HL-60 (cell line): ENCODE measurements at places on chromosomes 3 and 15.

DNA sequence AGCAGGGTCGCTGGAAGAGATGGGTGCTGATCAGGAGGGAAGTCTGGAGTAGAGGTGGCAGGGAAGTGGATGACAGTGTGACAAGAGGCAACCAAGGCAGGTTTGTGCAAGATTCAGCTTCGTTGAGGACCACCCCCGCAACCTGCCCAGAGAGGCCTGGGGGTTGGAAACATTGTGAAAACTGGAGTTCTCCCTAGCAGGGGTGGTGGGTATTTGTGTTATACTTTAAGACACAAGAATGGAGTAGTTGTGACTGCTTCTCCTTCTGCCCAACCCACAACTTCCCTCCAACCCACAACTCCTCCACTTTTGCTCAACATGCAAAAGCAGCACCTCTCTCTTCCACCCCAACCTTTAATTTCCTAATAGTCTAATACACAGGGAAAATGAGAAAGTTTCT lies 8.6 kb upstream of the ARNT2 start:
- DNase-seq = no peak

DNA sequence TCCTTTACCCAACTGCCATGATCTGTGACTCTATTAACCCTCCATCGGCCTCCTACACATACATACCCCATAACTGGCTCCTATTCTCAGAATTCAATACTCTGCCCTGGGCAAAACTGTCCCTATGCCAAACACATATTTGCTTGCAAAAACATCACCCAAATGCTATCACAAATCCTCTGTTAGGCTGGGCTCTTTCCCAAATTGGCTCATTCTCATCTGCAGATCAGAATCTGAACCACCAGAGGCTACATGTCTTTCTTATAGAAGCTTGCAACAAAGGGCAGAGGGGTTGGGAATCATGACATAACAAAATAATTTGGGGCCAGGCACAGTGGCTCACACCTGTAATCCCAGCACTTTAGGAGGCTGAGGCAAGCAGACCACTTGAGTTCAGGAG lies 45.4 kb upstream of the GOLM2 start:
- no peak for DNase-seq

DNA sequence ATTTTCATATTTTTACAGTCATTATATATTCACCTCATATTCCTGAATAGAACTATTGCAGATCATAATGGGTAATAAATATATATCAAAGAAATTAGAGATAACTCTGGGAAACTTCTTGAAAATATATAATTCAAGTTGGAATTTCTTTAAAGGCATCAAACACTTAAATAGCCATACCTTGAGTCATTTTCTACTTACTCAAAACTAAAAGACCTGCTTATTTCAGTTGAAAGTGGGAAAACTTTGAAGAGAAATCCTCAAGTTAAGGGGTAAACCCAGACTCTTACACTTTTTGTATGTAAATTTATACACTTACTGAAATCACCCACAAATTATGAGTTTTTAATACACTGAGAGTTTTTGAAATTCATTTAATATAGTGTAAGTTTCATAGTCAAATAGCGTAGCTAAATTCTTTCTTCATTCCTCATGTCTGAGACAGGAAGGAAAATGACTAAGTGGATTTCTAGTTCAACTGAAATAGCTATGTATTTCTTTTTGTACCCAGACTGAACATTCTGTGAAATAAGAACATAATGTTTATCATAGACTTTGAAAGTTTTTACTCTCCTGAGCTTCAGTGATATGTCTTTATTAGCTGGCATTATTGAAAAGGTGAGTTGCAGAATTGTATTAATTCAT lies 4.6 kb upstream of the ALCAM start:
- no peak for DNase-seq

DNA sequence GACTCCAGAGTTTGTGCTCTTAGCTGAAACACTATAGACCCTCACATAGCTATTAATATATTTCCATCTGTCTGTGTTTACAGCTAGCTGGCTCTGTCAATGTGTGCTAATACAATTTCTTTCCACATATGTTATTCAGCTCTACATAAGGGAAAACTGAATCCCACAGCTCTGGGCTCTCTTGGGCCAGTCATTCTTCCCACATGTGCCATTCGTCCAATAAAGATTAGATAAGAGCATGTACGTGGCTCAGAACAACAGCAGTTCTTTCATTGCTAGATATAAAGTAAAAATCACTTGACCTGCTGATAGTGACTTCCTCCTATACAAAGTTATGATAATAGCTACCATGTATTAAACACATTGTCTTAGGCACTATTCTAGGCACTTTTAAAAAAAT lies 2.8 kb upstream of the ILDR1 start:
- DNase-seq = no peak

- no peak for DNase-seq
Measured at GRCh38 chr15:48283396-48284145, 47.7 kb upstream of the DUT start.

- DNase-seq = no peak
Measured at GRCh38 chr3:145942052-145942451, 218.9 kb downstream of the PLOD2 start.

DNA sequence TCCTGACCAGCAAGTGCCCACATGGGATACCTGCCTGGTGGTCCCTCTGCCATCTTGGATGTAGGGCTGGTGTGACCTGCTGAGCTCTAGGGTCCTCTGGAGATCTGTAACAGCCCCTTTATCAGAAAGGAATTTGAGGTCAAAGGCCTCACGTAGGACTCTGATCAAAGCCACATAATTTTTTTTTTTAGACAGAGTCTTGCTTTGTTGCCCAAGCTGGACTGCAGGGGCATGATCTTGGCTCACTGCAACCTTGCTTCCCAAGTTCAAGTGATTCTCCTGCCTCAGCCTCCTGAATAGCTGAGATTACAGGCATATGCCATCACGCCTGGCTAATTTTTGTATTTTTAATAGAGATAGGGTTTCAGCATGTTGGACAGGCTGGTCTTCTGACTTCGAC lies 9.5 kb downstream of the ITGB5 start:
- DNase-seq = no peak

DNA sequence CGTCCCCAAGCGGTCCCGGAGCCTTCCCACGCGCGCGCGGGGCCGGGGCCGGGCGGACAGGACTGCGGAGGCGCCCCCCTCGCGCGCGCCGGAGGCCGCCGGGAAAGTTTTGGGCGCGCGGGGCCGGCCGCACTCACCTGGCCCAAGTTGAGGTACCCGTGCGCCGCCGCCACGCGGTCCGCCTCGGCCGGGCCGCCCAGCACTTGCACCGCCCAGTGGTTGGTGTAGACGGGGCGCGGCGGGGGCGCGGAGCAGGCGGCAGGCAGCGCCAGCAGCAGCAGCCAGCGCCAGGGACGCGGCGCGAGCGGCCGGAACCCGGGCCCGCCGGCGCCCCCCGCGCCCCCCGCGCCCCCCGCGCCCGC lies 289 bp downstream of the PCSK6 start:
- peak; percentile 37 for DNase-seq

GRCh38 chr3:168517249-168518071 lies 421.7 kb upstream of the GOLIM4 start:
- DNase-seq = no peak

DNA sequence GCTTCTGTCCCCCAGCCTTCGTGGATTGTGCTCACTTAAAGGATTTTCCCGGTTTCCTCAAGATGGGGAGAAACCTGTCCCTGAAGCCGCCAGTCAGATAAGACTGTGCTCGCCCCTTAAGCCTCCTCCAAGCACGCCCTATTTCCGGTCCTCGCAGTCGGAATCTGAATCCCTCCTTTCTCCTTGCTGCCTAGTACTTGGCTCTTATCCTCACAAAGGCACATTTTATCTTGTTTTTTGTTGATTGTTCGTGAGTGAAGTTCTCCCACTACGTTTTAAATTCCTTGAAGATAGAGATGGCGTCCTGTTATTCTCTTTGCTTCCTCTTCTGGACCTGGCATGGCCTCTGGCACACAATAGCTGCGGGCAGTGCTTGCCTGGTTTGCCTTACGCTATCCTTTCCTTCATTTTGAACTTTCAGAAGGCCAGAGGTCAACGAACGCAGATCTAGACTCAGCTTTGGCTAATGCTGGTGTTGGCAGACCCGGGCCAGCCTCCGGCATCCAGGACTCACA lies 1.7 kb downstream of the CLDN11 start:
- no peak for DNase-seq

GRCh38 chr3:124518350-124518749 lies 211.9 kb upstream of the UMPS start:
- DNase-seq = no peak

GRCh38 chr15:77208241-77208640 lies 137.3 kb upstream of the TSPAN3 start:
- DNase-seq = no peak
